A549 treated with ZK216348 at 1 μM for 4 hours (cell line): ENCODE measurements at places on chromosomes 16 and 17. TPM values are rescaled to one million over a fixed set of nuclear protein-coding genes. Genes with fewer than 3 reads are reported as not detected.

Gene ARHGAP44
- total RNA-seq, result 2.1 to 3.3 TPM (median 2.9 TPM) in 5 replicates

Gene C1QTNF1
- 33.2 to 51.5 TPM (median 41.0 TPM) in 5 replicates for total RNA-seq

Gene TSPAN10
- 2.5 to 6.8 TPM (median 4.7 TPM) in 5 replicates for total RNA-seq

Gene CD300E
- not detected in 5 replicates for total RNA-seq

Gene NPIPB6
- 1.4 to 2.9 TPM (median 1.5 TPM) in 5 replicates for total RNA-seq

Gene GRIN2A
- total RNA-seq, result 0.14 to 0.31 TPM in 2 of 5 replicates, not detected in the others

Gene TBC1D3C
- total RNA-seq, result not detected in 5 replicates
